ENCODE measurements at places on chromosomes 5 and 9.

- DNase-seq: peak; percentile 45
Observed at GRCh38 chr9:136403538-136403914, 3.6 kb upstream of the SNAPC4 start.

DNA sequence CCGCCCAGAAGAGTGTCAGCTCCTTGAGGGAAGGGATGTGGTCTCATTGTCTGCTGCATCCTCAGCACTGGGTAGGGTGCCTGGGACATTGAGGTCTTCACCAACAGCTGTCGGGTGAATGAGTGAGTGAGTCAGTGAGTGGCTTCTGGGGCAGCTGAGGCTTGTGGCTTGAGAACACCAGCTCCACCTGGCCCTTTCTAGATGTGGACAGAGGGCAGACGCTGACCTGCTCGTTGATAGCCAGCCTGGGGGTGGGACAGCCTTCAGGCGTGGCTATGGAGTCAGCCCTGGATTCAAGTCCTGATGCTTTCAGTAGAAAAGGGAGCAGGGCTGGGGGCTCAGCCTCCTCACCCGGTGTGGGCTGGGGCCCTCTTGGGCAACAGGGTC lies 215.1 kb downstream of the C9orf50 start:
- no peak for DNase-seq

DNA sequence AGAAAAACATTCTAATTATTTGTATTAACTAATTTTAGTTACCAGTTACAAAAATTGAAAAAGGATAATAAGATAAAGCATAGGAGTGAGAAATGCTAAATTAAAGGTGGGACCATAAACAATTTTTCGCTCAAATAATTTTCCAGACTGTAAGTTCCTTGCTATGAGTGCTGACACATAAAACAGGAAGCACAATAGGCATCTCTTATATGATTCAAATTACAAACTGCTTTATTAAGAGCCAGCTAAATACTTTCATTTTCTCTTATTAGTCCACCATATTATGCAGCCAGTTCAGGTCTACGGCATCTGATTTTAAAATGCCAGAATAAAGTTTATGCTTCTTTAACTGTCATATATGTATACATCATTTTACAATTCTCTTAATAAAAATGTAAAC lies 4.4 kb downstream of the RC3H2 start:
- no peak for DNase-seq

DNA sequence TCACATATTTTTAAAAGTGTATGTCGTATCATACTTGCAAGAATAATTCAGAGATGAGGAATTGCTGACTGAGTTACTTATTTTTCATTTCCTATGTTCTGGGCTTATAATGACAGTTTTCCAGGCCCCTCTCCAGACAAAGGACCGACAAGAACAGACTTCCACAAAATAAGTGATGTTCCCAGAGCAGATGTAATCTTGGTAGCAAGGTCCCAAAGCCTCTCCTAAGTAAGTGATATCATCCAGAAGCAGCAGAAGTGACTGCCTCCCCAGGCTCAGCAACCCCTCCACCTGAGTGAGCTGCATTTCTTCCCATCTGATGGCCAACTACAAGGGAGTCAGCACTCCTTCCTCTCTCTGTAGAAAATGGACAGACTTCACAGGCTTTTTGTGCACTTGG lies 57.1 kb downstream of the SEMA6A start:
- DNase-seq: no peak

Data from stimulated activated CD4-positive, alpha-beta T cell treated with anti-CD3 and anti-CD28 coated beads, Interleukin-1b, Interleukin-23, amount 100 ng/mL, for 1 hour (primary cell).